ENCODE measurements at places on chromosomes 4 and X.

DNA sequence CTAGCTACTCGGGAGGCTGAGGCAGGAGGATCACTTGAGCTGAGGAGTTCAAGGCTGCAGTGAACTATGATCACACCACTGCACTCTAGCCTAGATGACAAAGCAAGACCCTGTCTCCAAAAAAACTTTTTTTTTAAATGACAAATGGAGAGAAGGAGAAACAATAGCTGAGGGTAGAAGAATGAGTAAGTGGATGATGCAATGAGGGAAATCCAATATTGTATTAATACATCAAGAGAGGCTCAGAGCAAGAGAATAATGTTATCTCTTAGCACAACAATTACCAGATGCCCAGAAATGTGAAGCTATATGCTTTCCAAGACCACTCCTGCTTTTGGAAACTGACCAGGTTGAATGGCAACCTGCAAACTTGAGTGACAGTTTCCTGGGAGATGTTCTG is 19.9 kb upstream of the GPR173 start:
- no peak for DNase-seq

DNA sequence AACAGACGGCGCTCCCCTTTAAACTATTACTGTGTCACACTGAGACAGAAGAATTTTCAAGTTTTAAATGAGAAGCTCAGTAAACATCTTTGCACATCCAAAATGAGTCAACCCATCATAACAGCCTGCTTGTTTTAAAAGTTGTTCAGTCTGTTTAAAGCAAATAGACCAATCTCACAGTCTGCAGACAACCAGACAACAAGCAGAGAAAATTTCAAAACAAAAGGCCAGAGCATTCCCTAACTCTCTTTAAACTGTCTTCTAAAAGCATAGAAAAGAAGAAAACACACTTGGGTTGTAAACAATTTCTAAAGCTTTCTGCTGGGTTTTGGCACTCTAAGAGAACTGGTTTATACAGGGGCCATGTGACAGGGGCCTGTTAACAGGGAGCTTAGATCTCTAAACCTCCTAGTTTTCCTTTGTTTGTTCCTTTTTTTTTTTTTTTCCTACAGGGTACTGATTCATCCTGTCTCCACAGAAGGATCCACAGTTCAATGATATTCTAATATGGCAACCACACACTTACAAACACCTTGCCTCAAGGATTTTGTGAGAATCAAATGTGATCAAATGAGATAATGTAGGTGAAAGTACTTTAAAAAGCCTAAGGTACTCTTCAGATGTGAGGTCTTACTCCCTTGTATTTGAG is 100.8 kb upstream of the MAML3 start:
- DNase-seq = peak; percentile 53

GRCh38 chr4:20391198-20391597 is 139.5 kb downstream of the SLIT2 start:
- no peak for DNase-seq

- DNase-seq = peak; percentile 20
Measured at GRCh38 chrX:97021680-97022079, 138.0 kb downstream of the RPA4 start.

DNA sequence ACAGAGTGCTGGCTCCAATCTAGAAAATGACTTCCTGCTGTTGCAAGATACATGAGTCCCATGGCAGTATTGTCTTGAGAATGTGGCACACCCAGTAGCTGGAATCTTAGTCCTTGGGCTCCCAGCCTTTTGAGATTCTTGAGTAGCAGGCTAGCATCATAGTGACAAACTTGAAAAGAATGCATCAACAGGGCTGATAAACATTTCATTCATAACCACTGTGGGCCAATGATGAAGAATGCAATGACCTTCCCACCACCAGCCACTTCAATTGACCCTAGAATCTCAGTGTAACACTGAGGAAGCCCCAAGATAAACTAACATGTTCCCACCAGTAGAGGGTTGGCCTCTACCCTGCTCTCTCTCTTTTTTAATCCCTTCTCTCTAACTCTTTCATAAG is 329.3 kb downstream of the GBA3 start:
- DNase-seq = peak; percentile 4

DNA sequence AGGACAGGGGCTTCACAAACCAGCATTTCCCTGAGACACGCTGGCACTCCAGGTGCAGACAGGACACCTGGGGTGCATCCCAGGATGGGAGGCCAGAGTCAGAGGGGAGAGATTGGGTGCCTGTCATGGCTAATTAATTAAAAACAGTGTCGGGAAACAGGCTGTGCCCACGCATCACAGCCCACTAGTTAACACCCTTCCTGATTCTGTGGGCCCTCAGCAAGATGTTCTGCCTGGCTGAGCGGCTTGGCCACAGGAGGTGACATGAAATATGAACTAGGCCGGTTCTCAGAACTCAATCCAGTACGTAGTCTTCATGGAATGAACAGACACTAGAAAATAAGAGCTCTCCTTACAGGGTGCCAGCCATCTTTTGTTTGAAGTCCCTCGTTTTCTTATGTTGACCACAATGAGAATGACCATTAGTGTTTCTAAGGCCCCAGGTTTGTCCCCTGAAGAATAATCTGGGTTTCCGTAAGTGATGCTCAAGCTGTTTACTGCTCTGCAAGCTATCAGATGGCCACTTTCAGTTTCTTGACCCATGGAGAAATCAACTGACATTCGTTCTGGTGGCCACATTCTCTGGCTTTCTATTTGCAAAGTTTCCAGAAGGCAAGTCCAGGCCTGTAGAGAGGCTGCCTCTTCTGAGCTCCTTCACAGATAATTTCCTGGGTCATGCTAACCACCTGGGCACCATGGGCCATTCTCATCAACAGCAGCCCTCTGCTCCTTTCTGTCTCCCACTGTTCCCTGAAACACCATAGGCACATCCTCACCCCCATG is 72.3 kb downstream of the SLC34A2 start:
- no peak for DNase-seq

DNA sequence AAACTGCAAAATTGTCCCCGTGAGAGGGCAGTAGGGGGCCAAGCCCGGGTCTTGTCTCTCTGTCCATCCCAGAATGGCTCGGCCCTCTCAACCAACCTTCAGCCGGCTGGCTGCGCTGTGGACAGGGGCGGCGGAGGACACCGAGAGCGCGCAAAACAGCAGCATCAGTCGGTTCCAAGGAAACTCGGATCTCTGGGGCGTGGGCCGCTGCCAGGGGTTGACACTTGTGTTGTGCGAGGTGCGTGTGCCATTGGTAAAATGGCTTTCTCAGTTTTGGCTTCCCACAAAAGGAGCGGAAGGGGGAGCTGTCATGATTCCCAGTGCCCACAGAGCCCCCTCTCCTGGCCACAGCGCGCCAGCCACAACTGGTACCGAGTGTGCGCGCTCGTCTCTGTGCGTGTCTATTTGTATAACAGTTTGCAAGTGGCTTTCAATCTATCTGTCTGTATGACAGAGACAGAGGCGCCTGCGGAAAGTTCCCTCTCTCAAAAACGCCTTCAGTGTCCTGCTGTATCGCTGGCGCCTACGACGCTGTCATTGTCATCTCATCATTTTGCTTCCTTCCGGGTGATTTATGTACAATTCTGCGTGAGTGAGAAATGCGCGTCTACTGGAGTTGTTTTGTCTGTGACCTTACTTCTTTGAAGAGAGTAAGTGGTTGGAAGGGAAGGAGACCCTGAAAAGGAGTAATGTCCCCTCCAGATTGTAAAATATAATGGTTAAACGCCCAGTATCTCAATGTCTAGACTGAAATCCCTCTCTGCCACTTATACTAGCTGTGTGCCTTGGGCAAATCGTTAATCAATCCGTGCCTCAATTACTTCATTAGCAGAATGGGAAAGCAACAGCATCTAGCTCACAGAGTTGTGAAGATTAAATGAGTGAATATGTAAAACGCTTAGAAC is 1.8 kb downstream of the DKK2 start:
- no peak for DNase-seq

DNA sequence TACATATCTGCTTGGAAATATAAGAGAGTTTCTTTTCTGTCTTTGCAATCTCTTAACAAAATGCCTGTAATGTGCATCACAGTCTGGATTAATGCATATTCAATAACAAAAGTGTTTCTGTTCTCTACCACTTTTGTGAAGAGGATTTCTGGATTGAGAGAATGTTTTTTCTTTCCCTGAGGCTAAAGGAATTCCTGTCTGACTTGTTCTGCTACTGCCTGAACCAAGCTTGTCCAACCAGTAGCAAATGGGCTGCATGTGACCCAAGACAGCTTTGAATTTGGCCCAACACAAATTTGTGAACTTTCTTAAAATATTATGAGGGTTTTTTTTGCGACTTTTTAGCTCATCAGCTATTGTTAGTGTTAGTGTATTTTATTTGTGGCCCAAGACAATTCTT is 1133.9 kb downstream of the SH3BGRL start:
- DNase-seq = peak; percentile 6

DNA sequence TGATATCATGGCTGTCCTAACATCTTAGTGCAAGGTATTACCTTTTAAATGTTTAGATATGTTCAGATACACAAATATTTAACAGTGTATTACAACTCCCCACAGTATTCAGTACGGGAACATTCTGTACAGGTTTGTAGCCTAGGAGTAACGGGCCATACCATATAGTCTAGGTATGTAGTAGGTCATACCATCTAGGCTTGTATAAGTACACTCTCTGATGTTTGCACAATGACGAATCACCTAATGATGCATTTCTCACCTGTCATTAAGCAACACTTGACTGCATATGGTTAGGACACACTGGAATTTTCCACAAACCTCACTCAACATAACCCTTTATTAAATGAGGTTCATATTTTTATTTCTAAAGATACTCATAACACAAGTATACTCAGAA is 67.7 kb downstream of the THOC2 start:
- DNase-seq = no peak

GRCh38 chrX:4572691-4573090 is 859.2 kb upstream of the PRKX start:
- DNase-seq = no peak

DNA sequence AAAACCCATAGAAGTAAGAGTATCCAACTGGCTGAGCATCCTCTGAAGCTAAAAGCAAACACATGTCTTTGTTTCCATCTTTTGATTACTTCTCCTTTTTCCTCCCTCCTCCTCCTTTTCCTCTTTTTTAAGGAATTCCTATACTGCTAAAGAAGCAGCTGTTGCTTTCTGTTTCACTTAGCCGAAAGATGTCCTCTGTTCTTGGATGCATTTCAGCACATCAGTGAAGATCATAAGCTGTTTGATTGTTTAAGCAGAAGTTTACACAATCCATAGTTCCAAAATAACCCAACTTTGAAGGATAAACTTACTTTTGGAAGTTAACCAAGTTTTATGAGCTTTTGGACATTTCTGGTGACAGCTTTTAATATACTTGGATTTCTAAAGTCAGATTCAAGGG is 55.1 kb upstream of the TNIP3 start:
- no peak for DNase-seq

DNA sequence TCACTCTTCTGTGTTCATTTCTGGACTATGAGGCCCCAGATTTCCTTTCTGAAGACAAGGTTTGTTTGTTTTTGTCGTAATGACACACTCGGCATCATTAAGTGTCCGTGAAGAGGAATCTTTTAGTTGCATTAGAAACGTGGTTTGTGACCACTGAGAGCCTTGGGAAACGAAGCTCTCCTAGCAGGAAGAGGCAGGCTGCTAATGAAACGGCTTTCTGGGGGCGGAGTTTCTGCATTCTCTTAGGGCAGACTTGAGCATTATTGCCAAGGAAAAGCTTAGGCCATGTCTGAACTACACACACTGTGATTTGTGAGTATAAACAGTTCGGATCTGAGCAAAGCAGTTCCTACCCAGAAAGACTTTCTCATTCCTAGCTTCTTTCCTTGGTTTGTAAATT is 64.0 kb downstream of the SOX3 start:
- no peak for DNase-seq

GRCh38 chrX:141632124-141632523 is 42.6 kb downstream of the SPANXA2 start:
- DNase-seq = no peak

DNA sequence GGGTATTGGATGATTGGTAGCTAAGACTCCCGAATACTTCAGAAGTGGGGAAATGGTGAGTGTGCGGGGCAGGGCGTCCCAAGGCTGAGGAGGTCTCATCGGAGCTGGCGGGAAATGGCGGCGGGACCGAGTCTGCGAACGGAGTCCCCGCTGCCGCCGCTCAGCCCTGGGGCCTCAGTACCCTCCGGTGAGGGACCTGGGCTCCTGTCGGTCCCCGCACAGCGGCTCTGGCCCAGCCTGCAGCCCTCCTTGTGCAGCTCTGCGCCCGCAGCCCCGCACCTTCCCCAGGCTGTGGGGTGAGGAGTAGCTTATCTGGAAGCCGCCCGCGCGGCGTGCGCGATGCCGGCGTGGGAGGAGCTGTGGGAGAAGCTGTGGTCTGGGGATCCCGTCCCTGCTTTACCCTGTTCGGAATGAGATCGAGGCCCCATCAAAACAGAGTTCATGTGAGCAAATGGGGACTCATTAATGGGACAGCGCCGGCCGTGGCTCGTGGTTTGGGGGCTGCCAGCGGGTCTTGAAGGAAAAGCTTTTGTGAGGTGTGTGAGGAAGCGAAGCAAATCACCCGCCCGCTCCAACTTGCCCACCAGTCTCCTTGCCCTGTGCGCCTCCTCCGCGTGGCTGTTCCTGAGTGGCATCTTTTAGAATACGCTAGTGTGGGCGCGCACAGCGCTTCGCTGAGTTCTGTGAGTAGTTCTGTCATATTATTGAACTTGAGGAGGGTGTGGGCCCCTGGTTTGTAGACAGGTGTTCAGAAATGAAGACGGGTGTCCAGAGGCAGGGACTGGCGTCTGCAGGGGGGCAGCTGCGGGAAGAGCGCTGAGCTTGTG is 531 bp downstream of the ZNF141 start:
- DNase-seq = no peak

DNA sequence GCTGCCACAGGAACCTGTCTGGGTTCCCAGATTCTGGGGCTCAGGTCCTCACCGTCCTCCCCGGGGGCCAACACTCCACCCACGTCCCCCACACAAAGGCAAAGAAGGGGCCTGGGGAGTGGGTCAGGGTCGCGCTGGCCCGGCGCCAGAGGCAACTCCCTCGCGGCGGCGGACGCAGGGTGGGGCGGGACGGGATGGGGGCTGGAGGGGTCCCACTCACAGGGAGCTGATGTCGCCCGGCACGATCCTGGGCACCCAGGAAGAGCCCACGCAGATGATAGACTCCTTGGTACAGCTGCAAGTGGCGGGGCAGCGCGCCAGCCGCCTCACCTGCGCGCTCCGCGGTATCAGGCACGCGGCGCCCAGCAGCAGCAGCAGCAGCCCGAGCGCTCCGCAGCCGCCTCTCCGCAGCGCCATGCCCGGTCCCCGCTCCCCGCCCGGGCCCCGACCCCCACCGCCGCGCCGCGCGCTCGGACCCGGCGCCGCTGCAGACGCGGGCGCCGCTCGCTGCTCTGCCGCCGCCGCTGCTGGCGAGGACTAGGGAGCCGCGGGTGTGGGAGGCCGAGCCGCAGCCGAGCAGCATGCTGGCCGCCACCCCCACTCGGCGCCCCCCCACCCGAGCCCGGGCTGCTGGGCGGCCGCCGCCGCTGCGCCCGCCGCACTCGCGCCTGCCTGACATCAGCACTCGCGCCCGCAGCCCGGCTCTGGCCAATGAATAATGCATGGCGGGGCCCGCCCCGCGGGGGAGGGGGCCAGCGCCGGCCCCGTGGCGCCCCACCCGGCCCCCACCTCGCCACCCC is at the start of gene LGI2:
Gene LGI2 (minus strand): TSS at position 670 of the 800 bp plus-strand sequence. CDS start 253 bp downstream, at position 417.
- DNase-seq = no peak
